ENCODE measurements at places on chromosomes 1 and 21.

- no peak for DNase-seq
Observed at GRCh38 chr1:11281518-11282331, 8.7 kb downstream of the UBIAD1 start.

- DNase-seq, result peak; percentile 88
Observed at GRCh38 chr1:2133039-2133878, 61.3 kb downstream of the FAAP20 start.

- no peak for DNase-seq
Observed at GRCh38 chr21:36126621-36127110, 8.2 kb upstream of the CBR3 start.

DNA sequence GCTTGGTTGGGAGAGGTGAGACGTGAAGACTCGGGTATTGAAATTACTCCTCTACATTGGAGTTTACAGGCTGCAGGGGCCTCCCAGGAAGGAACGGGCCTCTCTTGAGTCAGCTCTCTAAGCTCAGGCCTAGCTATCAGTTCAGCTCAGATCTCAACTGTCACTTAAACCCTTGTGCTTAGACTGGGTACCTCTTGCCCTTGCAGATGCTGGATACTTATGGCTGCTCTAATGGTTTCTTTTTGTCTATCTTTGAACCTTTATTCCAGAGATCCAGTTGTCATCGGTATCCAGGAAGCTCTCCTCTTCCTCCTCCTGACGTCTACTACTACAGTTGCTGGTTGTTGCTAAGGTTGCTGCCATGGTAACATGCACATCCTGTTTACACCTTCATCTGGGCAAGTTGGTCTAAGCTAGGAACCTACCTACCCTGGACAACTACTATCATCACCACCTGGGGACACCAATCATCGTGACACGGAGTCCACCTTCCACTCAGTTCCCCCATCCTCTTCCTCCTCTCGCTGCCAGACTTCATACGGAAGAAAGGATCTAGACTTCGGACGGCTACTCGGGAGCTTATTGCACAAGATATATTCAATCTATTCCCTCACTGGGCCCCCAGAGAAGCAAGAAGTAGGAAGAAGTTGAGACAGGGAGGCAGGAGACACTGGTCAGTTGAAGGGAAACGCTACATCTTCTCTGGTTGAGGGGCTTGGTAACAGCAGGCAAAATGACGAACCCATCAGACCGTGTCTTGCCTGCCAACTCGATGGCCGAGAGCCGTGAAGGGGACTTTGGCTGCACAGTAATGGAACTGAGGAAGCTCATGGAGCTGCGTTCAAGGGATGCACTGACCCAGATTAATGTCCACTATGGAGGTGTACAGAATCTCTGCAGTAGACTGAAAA lies 56.1 kb downstream of the ATP2B4 start:
- no peak for DNase-seq

DNA sequence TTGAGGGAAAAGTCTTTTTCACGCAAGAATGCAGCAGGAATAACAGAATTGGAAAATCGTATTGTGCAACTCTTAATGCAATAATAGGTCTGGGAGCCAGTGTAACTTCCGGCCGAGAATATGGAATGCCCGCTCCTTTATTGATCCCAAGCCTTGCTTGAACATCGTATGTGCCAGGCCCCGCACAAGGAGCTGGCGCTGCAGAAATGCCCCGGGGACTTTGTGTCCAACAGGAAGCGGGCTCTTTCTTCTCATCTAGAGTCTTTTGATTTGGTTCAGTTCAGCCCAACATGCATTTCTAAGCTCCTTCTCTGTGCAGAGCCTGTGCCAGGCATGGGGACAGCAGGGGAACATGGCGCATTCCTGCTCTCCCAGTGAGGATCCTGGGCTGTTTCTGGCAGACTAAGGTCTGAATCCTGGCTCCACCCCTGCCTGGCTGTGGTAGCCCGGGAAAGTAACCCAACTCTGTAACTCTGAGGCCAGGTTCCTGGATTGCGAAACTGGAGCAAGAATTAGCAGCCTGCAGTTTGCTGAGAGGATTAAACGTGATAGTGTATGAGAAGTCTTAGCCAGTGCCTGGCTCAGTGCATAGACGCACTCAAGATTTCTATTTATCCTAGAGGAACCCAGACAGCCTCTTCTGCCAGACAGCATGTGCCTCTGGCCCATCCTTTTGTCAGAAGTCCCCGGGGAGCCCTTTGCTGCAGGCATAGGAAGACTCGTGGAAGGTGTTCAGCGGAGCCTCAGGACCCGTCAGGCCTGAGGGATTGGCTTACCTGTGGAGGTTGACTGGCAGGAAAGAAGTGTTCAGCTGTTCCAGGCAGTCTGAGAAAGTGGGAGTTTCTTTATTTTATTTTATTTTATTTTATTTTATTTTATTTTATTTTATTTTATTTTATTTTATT lies 987 bp upstream of the CDCP2 start:
- DNase-seq, result no peak
